Small intestine (tissue), 16 donors: ENCODE measurements at places on chromosomes 1 and 21. TPM values are rescaled to one million over a fixed set of nuclear protein-coding genes. Genes with fewer than 3 reads are reported as not detected.

DNA sequence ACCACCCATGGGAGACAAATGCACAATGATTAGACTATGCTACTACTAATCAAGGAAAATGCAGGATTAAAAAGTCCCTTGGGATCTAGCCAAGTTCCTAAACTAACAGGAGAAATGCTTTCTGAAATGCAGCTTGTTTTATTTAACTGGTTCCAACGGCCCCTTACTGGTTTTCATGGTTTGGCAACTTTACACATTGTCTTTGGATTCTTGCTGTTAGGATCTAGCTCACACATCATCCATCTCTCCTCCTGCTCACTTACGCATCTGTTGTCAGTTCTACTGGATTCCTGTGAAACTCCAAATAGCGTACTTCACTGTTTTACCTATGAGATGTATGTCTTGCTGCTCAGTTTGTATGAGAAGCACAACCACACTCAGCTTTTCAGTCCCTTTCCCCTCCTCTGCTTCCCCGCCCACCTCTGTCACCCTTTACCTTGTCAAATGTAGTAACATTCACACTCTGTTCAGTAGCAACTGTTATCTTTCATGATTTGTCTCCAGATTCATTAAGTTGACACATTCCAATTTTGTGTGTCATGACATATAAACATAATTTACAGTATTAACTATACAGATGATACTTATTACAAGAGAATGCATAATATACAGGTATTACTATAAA, 130.1 kb downstream of the SIM2 start:
- no peak for DNase-seq

DNA sequence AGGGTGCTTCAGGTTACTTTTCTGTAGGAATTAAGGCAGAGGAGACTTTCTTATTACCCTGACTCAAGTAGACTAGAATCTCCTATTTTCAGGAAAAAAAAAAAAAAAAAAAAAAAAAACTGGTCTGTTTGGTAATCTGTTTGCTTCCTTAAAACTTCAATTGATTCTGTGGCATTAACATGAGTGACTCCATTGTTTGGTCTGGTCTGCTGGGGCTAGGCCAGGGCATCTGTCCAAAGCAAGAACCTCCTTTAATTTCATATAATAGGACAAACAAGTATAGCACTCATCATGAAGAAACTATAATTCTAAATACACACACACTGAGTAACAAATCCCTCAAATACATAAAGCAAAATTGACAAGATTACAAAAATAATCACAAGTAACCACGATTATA, 32.9 kb upstream of the LRRC7 start:
- DNase-seq = no peak

- DNase-seq = no peak
Observed at GRCh38 chr1:26730695-26731094, 34.9 kb downstream of the ARID1A start.

GRCh38 chr1:153532769-153533599, 2.8 kb downstream of the S100A6 start:
- DNase-seq = peak; percentile 94

- no peak for DNase-seq
Observed at GRCh38 chr21:16116069-16116468, 386.3 kb downstream of the USP25 start.

GRCh38 chr1:178646821-178647220, 78.2 kb upstream of the RALGPS2 start:
- DNase-seq = no peak

- peak; percentile 8 for DNase-seq
Observed at GRCh38 chr1:91015794-91016550, 5.9 kb downstream of the ZNF644 start.

- no peak for DNase-seq
Observed at GRCh38 chr1:10537082-10537766, 62.5 kb downstream of the PEX14 start.

DNA sequence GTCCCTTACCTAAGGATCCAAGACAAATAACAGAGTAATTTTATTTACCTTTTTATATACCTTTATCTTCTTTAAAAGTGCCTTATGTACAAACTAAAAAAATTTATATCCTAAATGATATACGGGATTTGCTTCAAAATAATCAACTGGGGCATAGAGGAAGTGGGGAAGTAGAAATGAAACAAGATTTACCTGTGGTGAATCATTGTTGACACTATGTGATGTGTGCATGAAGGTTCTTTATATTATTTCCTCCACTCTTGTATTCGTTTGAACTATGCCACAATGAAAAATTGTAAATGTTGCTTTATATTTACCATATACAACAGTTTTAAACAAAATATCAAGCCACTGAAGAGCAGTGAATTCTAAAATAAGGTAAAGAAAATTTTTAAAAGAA, 13.0 kb downstream of the RGS7 start:
- no peak for DNase-seq

DNA sequence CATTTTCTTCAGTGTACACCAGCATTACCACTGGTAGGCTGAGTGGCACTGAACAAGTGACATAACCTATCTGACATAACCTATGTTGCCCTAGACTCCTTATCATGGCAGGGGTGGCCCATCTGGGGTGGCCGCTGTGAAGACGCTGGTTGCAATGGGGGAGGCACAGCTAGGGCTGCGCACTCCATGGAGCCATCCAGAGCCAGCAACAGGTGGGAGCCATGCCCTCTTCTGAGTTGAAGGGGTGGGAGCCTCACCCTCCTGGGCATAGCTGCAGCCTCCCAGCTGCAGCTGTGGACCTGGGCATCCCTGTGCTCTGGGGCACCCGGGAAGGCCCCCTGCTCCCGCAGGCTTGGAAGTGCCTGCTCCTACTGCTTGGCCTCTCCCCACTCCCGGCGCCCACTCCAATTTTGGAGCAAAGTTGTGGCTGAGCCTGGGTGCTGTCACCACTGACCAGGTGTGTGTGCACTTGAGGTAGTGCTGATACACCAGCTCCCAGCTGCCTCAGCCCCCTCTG, 52.4 kb upstream of the NTPCR start:
- DNase-seq = no peak

DNA sequence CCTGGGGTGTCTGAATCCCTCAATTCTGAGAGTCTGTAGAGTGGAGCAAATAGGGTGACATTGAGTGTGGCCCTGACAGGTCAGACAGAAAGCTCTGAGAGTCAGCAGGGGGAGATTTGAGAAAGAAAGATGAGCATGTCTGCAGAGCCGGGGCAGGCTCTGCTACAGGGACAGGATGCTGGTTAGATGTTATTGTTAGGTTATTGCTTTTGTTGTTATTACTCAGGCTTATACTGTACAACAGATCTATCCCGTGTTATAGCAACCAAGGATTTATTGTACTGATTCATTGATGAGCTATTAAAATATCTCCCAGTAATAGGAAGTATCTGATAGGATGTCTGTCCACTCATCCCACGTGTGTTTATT, 59.5 kb downstream of the NFASC start:
- DNase-seq = no peak

DNA sequence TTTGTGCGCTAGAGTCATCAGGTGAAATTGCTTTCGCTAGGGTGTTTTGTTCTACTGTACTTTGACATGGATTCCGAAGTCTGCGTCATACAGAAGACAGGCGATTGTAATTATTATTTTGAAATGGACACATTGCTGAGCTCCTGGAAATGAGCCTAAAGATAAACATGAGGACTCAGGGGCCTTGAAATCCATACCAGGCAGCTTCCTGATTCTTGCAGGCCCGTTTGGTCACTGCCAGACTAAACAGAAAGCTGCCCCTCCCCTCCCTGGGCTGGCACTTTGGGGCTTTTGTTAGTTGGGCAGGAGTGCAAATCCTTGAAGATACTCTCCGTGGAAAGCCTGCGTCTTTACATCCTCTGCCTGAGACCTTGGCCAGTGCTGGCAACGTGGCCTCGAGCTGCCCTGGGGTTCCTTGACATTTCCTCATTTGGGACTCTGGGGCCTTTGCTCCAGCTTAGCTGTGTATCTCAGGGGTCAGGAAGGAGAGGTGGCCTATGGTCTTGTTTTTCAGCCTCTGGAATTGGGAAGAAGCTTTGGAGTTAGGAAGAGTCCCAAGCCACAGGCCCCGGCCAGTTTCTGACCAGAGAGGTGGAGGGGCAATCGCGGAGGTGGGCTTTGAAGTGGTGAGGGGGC, 26.9 kb upstream of the KCNE2 start:
- peak; percentile 79 for DNase-seq

- peak; percentile 82 for DNase-seq
Observed at GRCh38 chr1:95041491-95042165, 31.1 kb downstream of the ALG14 start.

- peak; percentile 85 for DNase-seq
Observed at GRCh38 chr1:22557341-22557950, 5.8 kb upstream of the EPHA8 start.

DNA sequence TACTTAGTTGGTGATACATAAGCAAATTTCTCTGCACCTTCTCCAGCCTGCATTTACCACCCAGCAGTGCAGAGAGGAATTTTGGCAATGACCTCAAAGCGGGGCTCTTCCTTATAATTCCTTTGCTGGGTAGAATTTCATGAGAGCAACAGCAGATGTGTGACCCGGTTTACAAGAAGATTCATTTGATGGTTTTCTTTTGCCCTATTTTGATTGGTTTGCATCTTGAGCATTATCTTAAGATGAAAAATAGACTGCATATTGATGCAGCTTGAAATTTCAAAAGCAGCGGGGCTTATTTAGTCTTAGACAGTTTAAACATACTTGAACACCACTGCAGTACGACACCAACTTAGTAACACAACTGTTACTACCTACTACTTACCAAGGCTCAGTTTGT, 378.9 kb downstream of the TTLL7 start:
- DNase-seq = no peak

The KRTAP12-2 gene
- not detected for polyA plus RNA-seq

The ANKRD45 gene
- polyA plus RNA-seq = 0.24 TPM

The NR1I3 gene
- polyA plus RNA-seq = 0.28 TPM

The KLHDC7A gene
- 0.27 TPM for polyA plus RNA-seq

The PEAR1 gene
- 0.81 TPM for polyA plus RNA-seq

The NUP210L gene
- polyA plus RNA-seq = 0.03 TPM

The FGR gene
- polyA plus RNA-seq = 1.6 TPM

The TMPRSS2 gene
- 136 TPM for polyA plus RNA-seq
